ENCODE measurements at places on chromosomes 5 and 9.

DNA sequence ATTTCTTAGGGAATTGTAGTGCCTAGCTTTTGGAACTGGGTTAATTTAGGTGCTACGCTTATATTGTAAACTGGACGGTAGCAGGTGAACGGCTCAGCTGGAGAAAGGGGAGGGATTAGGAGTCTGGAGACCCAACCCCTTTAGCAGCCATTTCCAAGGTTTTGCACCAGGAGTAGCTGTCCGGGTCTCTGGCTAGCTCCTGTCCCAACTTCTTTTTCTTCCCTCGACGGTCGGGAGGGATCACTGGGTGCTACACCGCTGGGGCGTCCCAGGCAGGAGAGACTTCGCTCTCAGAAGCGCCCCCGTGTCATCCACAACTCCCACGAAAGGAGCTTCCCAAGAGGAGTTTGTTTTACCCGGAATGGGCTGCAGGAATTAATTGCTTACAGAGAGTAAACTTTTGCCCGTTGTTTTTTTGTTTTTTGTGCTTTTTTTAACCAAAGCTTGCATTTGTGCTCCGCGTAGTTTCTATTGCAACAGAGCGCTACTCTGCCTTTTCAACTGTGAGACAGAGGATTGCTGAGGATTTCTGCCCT lies 1640.9 kb upstream of the C9orf72 start:
- no peak for DNase-seq

GRCh38 chr9:137439158-137439714 lies 1.9 kb downstream of the ENTPD8 start:
- DNase-seq = no peak

GRCh38 chr5:180142021-180142765 lies 66.8 kb downstream of the RASGEF1C start:
- no peak for DNase-seq

DNA sequence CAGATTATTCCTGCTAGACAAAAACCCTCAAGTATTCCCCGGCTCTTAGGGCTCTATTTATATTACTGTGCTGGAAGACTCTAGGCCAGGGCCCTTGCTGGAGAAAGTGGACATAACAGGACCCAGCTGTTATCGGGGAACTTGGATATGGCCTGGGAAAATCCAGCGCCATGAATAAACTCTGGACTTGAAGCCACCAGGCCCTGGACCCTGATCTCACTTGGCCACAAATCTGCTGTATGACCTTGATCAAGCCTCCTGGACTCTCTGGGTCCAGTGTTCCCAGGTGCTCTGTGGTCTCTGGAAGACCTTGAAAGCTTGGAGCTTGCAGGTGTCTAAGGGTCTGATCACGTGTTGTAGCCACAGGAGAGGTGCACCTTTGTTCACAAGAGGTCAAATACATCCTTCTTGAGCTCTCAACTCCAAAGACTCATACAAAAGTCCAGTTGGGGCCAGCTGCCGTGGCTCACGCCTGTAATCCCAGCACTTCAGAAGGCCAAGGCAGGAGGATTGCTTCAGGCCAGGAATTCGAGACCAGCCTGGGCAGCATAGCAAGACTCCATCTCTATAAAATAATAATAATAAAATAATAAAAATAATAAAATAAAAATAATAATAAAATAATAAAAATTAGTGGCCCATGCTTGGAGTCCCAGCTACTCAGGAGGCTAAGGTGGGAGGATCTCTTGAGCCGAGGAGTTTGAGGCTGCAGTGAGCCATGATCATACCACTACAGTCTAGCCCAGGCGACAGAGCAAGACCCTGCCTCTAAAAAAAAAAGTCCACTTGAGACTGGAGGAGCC lies 26.5 kb downstream of the COL27A1 start:
- DNase-seq = no peak

DNA sequence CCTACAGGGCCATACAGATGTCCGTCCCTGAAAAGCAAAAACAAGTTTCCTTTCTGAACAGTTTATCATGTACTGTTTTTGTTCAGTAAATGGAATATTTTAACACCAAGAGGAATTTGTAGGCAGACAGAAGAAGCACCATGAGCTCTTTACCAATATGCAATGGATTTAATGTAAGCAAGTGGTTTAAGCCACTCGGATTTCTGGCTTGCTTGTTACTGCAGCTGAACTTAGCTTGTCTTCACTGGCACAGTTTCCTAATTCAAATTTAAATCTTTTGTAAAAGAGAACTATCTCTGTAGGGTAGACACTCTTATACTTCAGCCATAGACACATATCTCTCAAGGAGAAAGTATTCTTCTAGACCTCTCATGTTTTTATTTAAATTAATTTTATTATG lies 12.7 kb upstream of the EBF1 start:
- no peak for DNase-seq

DNA sequence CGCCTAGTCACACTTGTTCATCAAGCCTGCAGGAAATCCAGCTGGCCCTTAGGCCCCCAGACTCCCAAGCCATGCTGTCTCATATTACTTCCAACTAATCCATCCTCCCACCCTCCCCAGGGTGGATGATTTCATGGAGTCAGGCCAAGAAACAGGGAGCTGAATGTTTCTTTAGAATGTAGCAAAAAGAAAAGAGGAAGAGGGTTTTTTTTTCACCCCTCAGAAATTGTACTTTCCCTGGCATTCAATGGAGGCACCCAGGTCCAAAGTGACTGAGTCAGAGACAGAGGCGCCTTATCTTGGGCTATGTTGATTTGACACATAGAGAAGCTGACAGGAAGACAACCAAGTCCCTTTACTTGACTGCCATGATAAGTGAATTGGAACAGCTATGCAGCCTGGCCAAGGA lies 260.2 kb upstream of the NR4A3 start:
- DNase-seq = no peak

GRCh38 chr5:143618141-143618540 lies 193.8 kb upstream of the HMHB1 start:
- DNase-seq = no peak

DNA sequence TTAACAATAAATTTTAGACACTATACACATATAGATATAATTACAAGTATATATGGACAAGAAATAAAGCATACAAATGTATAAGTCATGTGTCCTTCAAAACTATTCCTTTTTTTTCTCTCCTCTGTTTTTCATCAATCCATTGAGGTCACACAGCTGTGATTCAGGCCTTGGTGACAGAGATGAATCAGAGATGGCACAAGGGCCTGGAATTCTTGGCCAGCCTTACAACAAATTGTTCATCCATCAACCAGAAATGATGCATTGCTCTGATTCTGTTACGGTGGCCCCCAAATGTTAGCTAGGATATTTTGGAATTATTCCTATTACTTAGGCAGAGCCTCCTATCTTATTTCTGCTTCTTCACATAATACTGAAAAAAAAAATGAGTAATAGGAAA lies 108.7 kb upstream of the MPDZ start:
- no peak for DNase-seq

DNA sequence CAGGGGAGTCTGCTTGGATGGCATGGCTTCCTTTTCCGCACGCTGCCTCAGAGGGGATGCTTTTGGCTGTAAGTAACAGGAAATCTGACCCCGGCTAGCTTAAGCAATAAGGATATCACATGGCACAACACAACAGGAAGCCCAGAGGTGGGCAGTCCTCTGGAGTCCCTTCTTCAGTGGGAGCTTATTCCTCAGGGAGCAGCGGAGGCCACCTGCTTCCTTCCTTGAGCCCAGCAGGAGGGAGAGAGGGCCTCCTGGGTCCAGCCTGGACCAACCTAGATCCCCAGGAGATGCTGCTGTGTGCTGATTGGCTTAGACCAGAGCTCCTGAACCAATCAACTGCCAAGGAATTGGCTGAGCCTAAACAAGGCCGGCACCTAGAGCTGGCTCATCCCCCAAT lies 66.3 kb downstream of the C9orf50 start:
- no peak for DNase-seq

GRCh38 chr9:3193791-3194190 lies 332.0 kb downstream of the RFX3 start:
- no peak for DNase-seq

DNA sequence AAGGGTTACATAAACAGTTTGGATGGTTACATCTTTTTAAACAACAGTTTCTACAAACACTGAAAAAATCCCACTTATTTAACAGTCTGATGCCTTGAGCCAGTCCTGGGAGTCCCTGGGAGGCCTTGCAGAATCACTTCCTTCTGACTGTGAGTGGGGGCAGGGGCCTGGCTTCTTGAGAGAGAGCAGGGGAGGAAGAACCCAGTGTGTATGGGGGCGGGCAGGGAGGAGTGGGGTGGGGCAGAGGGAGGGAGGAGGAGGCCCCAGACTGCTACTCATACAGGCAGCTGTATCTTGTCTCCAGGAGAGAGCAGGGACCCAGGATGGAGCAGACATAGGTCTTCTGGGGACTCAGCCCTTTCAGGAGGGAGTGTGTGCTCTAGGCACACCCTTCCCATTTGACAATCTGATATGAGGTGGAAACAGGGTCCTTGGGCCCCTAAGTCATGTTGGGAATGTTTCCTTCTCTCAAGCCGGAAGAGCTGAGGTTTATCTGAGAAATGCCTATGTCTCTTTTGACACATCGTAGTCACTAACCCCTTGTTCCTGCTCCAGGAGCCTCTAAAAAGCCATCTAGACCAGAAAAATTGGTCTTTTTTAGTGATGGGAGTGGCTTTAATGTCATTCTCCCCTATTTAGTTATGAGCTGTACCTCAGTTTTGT lies 52.8 kb downstream of the IRF1 start:
- peak; percentile 55 for DNase-seq

- no peak for DNase-seq
Measured at GRCh38 chr5:68304421-68305052, 89.0 kb downstream of the PIK3R1 start.

- DNase-seq = no peak
Measured at GRCh38 chr9:98726735-98727134, 18.0 kb upstream of the GABBR2 start.

GRCh38 chr9:93814077-93814956 lies 140.8 kb downstream of the BARX1 start:
- no peak for DNase-seq

DNA sequence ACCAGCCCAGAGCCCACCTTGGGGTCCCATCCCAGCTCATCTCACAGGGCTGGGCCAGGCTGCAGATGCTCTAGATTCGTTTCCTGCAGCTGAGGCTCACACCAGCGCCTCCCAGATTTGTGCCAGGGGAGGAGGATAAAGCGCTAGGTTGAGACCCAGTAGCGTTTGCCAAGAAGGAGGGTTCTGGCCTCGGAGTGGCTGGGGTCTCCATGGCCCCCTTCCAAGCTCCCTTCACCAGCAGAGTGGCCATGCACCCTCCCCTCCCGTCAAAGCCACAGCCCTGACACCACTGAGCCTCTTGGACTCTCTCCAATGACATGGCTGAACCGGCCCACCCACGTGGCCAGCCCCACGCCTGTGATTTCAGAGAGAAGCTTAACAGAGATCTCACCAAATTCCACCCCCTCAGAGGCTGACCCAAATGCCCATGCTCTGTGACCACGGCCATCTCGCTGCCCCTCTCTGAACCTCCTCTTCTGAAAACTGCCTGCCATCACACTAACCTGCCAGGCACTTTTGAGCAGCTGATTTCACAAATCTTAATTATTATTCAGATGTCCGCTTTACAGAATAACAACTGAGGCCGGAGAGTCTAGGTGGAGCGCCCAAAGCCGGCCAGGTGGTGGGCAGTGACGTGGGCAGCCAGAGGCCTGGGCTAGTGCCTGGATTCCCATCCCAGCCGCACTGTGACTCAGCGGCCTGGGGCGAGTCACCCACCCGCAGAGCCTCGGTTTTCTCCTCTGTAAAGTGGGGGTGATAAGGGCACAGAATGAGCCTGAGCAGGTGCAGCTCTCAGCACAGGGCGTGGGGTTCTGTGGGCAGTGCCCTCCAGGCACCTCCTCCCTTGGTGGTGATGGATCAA lies 155.7 kb downstream of the C9orf50 start:
- no peak for DNase-seq

- DNase-seq = peak; percentile 7
Measured at GRCh38 chr9:83937861-83938455, 16.7 kb upstream of the KIF27 start.

- DNase-seq = no peak
Measured at GRCh38 chr5:126680191-126680817, 79.6 kb downstream of the PHAX start.

- DNase-seq = no peak
Measured at GRCh38 chr5:26009742-26010141, 1028.6 kb downstream of the CDH9 start.

- no peak for DNase-seq
Measured at GRCh38 chr5:7930011-7930410, 61.1 kb downstream of the MTRR start.

DNA sequence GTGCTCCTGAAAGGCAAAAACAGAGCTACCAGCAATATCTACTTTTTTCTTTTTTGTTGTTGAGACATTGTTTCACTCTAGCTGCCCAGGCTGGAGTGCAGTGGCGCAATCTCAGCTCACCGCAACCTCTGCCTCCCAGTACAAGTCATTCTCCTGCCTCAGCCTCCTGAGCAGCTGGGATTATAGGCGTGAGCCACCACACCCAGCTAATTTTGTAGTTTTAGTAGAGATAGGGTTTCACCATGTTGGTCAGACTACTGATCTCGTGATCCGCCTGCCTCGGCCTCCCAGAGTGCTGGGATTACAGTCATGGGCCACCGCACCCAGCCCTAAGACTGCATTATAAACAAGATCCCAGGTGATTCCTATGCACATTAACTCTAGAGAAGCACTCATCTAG lies 17.0 kb downstream of the PLPP1 start:
- DNase-seq = no peak

DNA sequence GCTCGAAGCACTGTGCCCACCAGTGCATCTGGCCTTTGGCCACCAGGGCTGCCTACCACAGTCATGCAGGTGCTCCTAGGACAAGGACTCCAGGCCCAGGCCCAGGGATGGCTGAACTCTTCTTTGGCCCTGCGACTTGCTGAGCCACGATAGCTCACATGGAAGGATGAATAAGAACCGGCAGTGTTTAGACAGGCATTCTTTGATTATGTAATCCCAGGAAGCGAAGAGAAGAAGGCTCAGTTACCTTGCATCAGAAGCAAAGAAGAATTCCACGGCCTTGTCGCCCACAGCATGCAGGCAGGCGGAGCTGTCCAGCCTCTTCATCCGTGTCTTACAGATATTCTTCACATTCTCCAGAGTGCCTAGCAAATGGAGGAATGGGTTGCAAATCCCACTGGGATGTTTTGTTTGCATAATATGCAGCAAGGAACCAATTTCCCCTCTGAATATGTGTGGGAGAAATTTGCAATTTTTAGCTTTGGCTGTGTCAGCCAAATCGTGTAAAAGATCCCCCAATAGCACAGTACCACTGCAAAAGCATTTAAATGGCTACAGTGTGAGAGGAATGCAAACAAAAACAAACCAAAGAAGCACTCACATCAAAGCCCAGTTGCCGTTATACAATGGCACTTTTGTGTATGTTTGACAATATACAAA lies 29.1 kb downstream of the GFPT2 start:
- DNase-seq = no peak

- DNase-seq = no peak
Measured at GRCh38 chr5:163373436-163374084, 63.8 kb upstream of the CCNG1 start.

DNA sequence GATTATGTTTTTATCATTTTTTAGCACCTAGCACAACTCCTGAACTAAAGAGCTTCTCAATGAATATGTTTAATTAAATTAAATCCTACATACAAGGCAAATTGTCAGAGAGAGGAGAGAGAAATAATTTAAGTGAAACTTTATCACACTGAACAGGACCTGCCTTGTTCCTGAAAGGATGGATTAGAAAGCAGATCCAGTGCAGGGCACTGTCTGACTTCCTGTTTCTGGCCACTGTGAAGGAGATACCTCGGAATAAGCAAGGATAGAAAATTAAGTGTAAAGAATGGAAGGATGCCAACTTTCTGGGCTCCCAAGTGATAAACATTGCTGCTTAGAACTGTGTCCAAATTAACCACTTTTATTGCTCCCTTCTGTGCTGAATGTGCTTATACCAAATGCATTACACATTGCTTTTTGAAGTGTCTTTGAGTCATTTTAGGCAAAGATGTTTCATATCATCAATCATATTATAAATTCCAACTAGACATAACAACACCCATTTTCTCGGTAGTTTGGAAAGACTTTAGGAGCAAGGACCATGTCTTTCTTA lies 89.1 kb upstream of the SPDL1 start:
- no peak for DNase-seq
